ENCODE measurements at places on chromosomes 1 and 21.

- DNase-seq, result peak; percentile 30
Observed at GRCh38 chr1:117060441-117061317, 553 bp downstream of the TTF2 start.

DNA sequence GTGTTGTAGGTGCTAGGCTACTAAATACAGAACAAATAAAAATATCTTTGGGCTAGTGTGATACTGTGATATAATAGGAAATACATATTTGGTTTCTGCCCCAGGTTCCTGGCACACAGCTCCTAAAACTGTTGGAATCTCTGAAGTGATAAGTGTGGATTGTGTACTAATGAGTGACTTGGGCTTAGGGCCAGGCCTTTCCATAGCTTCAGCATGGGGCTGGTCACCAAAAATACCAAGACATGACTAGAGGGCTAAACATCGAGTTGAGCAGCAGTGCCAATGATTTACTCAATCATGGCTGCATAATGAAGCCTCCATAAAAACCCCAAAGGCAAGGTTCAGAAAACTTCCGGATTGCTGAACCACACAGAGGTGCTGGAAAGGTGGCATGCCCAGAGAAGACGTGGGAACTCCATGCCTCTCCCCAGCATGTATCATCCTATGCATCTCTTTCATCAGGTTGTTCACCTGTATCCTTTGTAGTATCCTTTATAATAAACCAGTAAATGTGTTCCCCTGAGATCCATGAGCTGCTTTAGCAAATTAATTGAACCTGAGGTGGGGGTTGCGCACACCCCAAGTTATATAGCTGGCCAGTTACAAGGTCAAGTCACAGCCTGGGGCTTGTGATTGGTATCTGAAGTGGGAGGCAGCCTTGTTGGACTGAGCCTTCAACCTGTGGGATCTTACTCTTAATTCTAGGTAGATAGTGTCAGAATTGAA, 51.6 kb downstream of the ZMYM4 start:
- no peak for DNase-seq

DNA sequence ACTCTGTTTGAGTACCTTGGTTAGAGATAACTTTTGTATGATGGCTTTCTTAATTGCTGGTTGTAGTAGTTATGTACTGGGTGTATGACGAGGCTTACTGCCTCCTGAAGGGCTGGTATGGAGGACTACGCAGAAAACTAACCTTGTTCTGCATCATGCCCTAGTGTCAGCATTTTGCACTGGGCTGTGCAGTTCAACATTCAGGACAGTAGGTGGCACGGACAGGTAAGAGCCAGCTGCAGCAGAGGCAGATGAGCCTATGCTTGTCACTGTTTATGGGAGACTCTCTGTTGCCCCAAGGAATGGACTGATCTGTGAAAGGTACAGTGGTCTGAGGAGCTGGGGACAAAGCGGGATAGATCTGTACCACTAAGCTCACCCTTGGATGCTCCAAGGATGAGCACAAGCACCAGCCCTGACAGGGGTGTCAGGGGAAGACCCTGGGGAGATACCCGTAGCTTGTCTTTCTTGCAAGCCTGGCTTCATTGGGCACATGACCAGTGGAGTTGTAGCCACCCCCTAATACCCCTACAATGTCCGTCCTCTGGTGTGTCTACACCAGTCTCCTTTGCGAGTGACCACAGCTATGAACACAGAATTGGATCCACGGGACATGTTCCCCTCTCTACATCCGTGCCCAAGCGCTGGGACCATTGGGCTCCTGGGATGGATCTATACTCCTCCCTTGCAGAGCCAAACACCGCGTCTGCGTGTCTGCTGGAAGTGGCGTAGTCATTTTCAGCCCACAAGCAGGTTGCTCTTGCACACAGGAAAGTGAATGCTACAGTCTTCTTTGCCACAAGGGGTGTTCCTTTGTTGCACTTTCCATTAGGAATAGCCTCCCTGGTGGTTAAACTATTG, 51.1 kb upstream of the CFHR3 start:
- DNase-seq, result peak; percentile 11

GRCh38 chr1:222404710-222405109, 143.2 kb downstream of the HHIPL2 start:
- no peak for DNase-seq

Data from SK-N-DZ (cell line).